ENCODE measurements at places on chromosomes 7 and 10.
A peak's percentile ranks its signal among the peaks of the same experiment; 100 is the strongest.

- DNase-seq = no peak
These were observed 179.0 kb downstream of the SNX10 start for GRCh38 chr7:26470691-26471090.

GRCh38 chr7:15461576-15461975 is 100.2 kb downstream of the AGMO start:
- no peak for DNase-seq

GRCh38 chr7:52799817-52800216 is 235.6 kb upstream of the POM121L12 start:
- no peak for DNase-seq

- DNase-seq = no peak
These were observed 149.1 kb downstream of the TEX36 start for GRCh38 chr10:125533866-125534265.

DNA sequence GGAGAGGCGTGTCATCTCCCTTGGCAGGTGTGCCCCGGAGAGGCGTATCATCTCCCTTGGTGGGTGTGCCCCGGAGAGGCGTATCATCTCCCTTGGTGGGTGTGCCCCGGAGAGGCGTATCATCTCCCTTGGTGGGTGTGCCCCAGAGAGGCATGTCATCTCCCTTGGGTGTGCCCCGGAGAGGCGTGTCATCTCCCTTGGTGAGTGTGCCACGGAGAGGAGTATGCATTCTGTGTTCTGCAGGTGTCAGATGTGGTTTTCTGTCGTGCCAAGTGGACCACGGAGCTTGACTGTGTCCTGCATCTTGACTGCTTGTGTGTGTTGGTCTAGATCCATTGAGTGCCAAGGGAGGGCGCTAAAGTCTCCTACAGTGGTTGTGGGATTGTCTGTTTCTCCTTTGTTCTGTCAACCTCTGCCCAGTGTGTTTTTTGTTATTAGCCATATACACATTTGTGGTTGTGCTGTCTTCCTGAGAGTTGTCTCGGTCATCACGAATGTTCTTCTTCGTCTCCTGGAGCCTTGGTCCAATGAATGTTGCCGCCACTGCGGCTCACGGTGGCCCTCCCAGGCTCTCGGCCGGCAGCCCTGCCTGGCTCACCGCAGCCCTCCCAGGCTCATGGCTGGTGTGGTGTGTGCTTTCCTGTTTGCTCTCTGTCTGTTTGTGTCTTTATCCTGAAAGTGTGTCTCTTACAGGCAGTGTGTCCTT is 96.8 kb downstream of the INPP5A start:
- no peak for DNase-seq

- no peak for DNase-seq
These were observed 126.4 kb downstream of the ADCY1 start for GRCh38 chr7:45700556-45700955.

DNA sequence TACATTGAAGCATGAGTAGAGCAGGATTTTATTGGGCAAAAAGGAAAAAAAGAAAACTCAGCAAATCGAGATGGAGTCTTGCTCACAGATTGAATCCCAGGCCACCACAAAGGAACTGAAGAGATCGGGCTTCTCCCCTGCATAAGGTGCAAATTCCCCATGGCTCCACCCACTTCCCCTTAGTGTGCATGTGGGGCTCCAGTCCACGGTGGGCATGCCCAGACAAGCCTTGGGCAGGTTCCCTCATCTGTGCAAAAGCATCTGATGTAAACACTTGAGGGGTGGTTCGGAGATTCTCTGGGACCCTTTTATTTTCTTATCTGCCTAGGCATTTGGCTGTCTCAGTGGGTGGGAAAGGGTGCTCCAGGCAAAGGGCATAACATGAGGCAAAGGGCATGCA is 150.7 kb downstream of the CFTR start:
- DNase-seq = no peak

- peak; percentile 81 for DNase-seq
These were observed at the start of gene GRID1 for GRCh38 chr10:86366033-86366901. TSS of gene GRID1 (minus strand) at chr10:86366795.

- DNase-seq = no peak
These were observed 362.4 kb upstream of the ZNF32 start for GRCh38 chr10:44010873-44011602.

- no peak for DNase-seq
These were observed 262.0 kb upstream of the NRP1 start for GRCh38 chr10:33596422-33596821.

- DNase-seq = no peak
These were observed 26.5 kb upstream of the VSIR start for GRCh38 chr10:71799608-71800453.

DNA sequence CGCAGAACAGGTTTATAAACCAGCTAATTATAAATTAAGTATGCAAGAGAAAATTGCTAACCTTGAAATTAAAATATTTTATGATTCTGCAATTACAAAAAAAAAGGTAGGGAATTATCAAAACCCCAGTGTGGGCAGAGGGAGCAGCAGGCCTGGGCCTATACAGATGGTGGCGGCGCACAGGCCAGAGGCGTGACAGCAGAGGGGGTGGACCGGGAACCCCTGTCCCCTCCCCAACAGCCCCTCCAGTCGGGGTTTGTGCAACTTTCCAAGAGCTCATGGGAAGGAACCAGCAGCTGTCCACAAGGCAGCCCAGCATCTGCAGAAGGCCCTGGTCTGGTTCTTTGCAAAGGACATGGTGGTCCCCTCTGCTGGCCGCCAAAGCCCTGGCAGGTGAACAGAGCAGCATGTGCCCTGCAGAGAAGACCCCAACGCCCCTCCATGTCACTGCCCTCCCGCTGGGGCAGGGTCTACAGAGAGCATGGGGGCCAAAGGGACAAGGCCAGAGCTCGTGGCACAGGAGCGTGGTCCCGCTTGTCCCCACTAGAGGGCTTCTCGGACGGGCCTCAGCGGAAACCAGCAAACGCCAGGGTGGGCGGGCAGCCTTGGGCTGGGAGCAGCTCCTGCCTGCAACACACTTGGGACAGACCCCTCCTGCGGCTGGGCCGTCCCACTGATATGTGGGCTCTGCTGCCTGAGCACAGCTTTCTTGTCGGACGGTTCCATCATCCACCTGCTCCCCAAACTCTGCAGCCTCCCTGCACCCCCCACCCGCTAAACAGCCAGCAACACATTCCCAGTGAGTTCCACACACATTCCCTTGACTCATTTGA is 75.1 kb downstream of the EBF3 start:
- no peak for DNase-seq

- no peak for DNase-seq
These were observed 13.1 kb upstream of the CUX1 start for GRCh38 chr7:101804088-101804963.

GRCh38 chr7:148261996-148262688 is 328.4 kb upstream of the C7orf33 start:
- DNase-seq = peak; percentile 36

GRCh38 chr10:120253131-120253530 is 203.9 kb upstream of the PLPP4 start:
- no peak for DNase-seq

- DNase-seq = no peak
These were observed 20.6 kb upstream of the HOXA13 start for GRCh38 chr7:27220440-27220955.

GRCh38 chr10:88158526-88159122 is 295.2 kb downstream of the PTEN start:
- DNase-seq = no peak

DNA sequence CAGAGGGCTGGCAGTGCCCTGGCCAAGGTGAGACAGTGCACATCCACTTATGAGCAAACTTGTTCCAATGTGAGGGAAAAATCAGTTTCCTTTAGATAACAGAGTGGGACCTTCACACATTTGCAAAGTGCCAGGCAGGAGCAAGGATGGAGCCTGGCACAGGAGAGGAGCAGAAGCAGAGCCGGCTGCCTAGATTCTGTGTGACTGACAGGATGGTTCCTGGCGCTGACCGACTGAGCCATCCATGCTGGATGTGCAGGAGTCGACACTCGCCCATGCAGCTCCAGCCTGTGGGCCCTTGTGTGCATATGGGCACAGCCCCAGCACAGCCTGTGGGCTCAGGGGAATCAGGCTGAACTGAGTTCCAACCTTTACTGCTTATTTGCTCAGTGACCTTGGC is 346.5 kb downstream of the GRID1 start:
- DNase-seq = no peak

DNA sequence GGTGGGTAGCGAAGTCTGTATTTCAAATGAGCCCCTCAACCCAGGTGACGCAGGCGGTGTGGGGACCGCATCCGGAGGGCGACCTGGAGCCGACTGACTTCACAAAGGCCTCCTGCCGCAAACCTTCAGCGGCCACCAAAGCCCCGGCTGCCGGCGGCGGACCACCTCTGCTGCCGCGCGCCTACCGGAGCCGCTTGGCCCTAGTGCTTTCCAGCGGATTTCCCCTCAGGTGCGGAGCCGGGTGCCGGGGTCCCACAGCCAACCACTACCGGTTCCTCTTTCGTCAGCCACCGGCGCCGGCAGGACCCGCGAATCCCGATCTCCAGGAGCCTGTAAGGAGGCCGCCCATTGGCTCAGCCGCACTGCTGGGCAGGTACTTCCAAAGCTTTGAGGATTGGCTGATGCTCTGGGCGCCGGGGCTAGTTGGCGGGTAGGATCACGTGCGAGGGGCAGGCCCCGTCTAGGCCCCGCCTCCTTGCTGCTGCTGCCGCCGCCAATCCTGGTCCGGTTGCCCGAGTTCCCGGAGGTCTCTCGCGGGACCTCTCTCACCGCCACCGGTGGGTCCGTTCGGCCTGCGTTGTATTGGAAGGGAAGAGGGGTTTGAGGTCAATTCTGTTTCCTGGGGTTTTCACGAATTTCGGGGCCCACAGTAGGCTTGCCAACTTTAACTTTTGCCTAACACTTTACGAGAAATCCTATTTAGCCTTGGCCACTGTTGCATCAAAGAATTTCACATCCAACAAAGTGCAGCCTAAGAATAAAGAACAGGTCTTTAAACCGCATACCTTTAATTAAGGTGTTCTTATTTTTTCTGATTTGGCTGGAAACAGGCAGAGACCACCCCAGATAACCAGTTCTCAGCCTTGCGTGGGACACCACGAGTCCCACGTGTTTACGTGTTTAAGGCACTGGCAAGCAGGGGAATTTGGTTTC is at the start of gene GSTO2:
Gene GSTO2 (plus strand): TSS at position 472 of the 933 bp plus-strand sequence. CDS start 5,732 bp downstream, outside the sequence.
- peak; percentile 99 for DNase-seq

DNA sequence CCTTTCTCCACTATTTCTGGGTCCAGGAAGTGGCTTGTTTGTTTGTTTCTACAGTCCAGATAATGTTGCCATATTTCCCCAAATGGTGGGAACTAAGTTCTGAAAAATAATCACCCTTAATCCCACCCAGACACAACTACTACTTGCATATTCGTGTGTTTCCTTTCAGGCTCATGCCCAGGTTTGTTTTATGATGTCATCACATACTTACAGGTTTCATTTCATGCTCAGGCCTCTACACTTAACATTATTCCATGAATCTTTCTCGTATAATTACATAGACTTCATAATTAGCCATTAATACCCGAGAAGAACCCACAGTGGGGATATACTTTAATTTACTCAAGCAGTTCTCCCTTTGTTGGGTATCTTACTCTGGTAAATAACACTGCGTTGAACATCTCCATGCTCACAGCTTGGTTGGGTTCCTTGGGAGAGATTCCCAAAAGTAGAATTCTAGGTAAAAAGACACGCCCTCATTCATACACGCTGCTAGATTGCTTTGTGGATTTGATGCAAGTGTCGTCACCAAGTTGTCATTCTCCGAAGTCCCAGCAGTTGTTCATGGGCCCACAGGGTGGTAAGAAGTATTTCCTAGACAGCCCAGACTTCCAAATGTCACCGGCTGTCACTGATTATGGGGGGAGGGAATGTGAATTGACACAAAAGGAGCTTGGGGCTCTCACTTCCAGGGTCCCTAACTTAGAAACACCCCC is 42.6 kb downstream of the UNC5B start:
- no peak for DNase-seq

GRCh38 chr7:36406156-36406555 is 16.5 kb downstream of the ANLN start:
- DNase-seq = peak; percentile 94

DNA sequence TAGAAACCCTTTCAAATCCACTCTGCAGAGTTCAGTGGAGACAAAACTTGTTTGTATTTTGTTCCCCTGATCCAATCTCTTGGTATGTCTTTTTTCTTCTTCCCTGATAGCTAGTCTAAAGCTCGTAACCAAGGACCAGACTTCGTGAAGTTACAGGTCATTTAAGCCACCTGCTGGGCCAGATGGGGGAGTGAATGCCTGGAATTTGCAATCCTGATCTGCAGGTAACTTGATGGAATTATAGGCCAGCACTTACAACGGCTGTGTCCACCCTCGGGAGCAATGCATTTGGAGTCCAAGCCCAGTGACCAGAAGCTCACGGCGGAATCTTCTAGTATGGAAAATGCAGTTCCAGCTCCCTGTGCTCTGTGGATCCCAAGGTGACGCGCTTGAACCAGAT is 566.9 kb downstream of the TCERG1L start:
- DNase-seq = no peak

DNA sequence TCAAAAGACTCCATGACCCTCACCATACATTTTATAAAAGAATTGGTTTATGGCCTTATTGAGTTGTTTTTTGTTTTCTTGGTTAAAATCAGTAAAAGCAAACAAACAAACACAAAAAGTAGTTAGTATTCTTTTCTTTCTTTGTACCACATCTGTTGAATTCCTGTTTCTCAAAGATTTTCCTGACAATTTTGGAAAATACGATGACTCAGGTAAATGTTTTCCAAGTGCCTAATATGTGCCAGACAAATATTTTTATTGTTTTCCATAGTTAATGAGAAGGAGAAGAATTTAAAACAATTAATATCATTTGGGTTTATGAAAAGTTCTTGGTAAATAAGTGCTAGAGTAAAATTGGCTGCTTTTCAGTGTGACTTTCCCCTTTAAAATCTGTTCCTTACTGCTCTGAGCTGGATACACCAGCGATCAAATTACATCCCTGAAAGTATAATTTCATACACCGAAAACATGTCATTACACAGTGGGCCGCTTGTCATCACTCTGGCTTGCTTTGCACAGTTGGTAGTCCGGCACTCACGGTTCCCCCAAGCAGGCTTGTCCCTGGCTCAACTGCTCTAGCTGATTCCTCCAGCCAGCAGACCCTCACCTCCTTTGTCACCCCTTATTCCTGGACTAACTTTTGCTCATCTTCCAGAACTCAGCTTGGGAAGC is 80.5 kb downstream of the TBXAS1 start:
- no peak for DNase-seq

GRCh38 chr10:60662917-60663614 is 115.2 kb upstream of the CDK1 start:
- no peak for DNase-seq
